Inflammatory macrophage (primary cell): ENCODE measurements at places on chromosomes 12 and 14.

DNA sequence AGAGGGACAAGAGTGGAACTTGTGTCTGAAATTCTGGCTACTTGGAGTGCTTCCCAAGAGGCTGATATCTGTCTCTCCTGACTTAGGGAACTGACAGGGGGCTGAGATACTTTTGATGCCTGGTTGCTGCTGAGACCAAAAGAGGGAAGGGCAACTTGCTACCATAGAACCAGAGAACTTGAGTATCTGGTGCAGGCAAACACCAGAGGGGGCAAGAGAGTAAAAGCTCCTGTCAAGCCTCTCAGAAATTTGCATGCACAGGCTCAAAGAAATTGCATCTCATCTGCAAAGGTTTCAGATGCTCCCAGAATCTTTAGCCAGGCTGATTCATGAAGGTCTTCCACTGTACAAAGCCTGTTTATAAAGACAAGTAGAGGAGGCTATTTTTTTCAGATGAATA lies 391.3 kb upstream of the FOXG1 start:
- peak; percentile 18 for DNase-seq

DNA sequence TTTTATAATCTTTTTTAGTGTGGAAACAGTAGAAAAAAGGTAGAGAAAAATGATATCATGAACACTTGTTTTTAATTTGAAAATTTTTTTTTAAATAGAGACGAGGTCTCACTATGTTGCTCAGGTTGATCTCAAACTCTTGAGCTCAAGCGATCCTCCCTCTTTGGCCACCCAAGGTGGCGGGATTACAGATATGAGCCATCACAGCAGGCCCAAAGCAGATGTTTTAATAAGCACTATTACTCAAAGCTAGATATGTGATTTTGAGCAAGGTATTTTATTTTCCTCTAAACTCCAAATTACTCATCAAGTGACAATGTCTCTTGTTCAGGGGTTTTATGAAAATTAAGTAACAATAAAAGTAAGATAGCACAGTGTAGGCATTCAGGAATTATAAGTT lies 10.7 kb upstream of the WDR89 start:
- DNase-seq = no peak

- DNase-seq = peak; percentile 58
Observed at GRCh38 chr14:93962701-93963601, 13.4 kb downstream of the ASB2 start.

- no peak for DNase-seq
Observed at GRCh38 chr14:33364466-33364865, 425.8 kb downstream of the NPAS3 start.

DNA sequence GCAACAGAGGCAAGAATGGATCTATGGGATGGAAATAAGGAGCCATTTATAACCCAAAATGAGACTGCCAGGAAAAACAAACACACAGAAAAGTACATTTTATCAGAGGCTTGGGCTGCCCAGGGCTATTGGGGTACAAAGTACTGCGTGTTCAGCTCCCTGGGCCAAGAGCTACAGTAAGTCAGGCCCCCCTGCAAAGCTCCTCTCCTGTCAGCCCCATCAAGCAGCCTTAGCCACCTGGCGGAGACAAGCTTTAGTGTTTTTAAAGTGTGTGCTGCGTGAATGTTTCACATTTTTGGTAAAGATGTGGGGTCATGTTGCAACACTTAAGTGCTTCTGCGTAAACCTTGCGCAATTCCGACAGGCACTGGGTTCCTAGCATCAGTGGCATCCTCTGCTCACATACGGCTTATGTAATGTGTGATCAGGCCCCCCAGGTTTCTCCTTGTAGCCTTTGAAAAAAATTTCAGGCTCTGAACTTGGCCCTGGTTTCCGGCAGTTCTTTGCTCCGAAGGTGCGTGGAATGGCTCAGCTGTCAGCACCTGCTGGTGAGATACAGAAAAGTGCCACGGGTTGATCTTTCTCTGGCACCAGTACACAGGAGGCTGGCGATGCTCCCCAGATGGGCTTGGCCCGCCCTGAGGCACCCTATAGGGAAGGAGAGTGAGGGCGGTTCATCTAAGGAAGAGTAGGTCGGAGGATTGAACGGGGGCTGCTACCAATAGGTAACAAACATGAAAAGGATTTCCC lies 198.7 kb upstream of the EEA1 start:
- peak; percentile 78 for DNase-seq

DNA sequence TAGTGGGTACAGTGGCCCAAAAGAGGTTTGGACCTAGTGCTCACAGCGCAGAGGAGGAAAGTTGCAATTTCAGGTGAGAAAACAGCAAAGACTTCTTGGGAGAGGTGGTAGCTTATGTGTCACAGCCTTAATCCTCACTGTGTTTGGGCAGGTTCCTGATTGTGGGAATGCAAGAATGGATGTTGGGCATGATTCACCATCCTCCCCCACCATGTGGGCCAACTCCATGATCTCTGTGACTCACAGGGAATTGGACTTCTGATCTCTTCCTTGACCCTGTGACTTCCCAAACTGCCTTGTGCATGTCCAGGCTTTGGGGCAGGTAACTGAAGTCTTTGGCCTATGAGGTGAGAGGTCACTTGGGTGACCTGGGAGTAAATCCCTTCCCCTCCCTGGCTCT lies 1.8 kb upstream of the CHST11 start:
- peak; percentile 41 for DNase-seq

DNA sequence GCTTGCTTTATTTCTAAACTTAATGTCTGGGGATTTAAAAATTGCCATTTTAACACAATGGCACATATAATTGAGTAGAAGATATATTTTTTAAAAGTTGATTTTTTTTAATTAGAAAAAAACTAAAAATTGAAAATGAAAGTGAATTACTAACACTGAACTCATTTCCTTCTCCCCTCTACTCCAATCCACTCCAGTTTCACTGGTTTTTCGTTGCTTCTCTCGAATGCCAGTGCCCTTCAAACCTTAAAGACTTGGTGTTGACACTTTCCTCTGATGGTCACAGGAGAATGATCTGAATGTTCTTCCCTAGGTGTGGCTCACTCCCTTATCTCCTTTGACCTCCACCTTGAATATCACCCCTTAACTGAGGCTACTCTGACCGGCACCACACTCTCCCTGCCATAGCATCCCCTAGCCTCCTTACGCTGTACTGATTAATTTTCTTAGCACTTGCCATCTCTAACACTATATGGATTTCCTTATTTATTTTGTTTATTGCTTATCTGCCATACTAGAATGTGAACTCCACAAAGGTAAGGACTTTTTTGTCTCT lies 107.1 kb downstream of the LIN7A start:
- DNase-seq = no peak

- DNase-seq = no peak
Observed at GRCh38 chr12:103334466-103334865, 161.3 kb downstream of the C12orf42 start.

DNA sequence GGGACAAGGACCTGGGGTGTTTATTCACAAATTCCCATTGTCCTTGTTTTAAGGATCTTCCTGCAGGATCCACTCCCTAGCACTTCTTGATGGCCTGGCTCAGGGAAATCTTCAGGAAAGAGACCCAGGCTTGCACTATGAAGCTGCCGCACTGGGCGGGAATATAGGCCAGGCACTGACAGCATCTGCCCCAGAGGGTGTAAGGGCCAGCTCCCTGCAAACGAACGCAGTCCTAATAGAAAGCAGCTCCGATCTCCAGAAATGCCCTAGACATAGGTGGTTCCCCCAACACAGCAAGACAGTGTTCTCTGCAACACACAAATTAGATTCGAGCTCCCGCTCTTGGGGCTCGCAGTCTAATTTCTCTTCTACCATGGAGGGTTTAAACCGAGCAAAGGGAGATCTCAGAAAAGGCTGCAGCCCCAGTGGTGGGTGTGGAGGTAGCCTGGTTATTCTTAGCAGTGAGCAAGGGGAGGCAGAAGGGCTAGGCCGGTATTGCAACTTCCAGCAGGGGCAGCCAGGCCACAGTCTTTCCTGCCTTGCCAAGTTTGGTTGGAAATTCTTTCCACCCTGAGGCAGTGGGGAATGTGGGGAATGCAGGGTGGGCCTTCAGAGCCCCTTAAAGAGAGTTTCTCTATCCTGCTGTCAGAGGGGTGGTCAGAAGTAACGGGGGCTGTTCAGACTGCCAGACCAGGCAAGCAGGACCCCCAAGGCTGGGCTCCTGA lies 16.1 kb upstream of the WSCD2 start:
- DNase-seq = no peak

GRCh38 chr12:51334764-51335163 lies 10.8 kb upstream of the BIN2 start:
- no peak for DNase-seq

- no peak for DNase-seq
Observed at GRCh38 chr12:57581802-57582201, 9.2 kb upstream of the PIP4K2C start.

DNA sequence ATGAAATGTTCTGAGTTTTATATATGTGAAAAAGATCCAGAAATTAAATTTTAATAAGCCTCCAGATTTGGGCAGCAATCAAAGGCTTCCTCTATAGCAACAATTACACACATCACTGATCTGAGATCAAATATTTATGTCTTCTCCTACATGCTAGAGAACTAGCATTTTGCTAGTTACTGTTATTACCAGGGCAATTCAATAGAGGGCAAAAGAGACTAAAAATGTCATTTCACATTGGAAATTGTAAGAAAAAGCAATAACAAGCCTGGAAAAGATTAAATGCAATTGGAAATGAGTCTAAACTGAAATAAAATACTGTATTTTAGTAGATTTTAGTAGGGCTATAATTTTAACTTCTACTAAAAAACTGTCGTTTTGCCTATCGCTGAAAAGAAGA lies 32.6 kb upstream of the ANO6 start:
- no peak for DNase-seq

GRCh38 chr14:102486513-102487203 lies 22.9 kb downstream of the ANKRD9 start:
- DNase-seq = no peak

GRCh38 chr14:88818018-88818417 lies 6.4 kb upstream of the TTC8 start:
- DNase-seq = no peak

- DNase-seq = no peak
Observed at GRCh38 chr14:51539571-51540037, 112.1 kb upstream of the FRMD6 start.

DNA sequence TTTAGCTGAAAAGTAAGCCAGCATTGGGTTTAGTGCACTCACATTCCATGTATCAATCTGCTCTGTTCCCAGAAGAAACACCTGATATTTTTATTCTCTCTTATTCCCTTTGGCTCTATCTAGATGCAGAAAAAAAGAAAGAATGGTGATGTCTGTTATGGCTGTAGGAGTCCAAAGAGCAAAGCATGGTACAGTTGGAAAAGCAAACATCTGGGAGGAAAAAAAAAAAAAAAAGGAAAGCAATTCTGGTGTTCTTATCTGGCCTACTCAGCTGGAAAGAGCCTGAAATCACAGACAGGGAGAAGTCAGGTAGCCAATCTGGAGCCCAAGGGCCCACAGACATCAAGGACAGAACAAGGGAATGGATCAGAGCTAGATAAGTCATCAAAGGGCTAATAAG lies 293.9 kb downstream of the DUSP6 start:
- DNase-seq = no peak

DNA sequence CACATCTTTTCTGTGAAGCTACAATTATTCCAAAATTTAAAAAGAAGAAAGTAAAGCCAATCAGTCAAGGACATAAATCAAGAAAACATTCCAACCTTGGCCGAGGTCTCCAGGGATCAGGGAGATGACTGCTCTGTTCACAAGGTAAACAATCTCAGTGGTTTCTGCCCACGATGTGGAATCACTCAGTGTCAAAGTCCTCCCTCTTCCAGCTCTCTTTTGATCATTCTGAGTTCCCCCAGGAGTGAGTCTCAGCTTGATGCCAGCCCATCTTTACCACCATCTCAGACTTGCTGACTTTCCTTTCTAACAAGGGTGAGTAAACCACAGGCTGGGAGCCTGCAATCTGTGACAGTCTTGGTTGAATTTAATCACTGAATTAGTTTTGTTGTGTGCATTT lies 4.8 kb upstream of the SERPINA9 start:
- no peak for DNase-seq

GRCh38 chr12:106648736-106649135 lies 65.9 kb downstream of the RFX4 start:
- no peak for DNase-seq

GRCh38 chr12:124506145-124506831 lies 61.1 kb downstream of the NCOR2 start:
- DNase-seq = peak; percentile 69

- DNase-seq = no peak
Observed at GRCh38 chr12:22828066-22828465, 203.1 kb downstream of the ETNK1 start.

GRCh38 chr14:49512147-49512551 lies 74.0 kb downstream of the RPS29 start:
- DNase-seq = no peak

DNA sequence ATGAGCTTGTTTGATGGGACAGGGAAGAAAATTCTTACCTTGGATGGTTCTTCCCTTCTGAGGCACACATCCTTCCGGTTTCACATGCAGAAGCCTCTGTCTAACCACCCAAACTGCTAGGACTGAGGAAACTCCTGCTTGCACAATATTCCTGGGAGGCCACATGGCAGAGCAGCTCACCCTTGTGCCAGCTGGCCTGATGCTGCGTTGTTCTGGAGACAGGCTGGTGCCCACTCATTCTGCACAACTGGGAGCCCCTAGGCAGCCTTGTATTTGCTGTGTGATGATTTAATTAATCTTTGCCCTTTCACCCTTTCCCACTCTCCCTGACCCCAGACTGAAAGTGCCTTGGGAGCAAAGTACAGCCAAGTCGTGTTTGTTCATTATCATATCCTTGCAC lies 130.8 kb downstream of the RTN1 start:
- DNase-seq = peak; percentile 82
